ENCODE measurements at places on chromosomes 5 and 9.

- DNase-seq, result no peak
Observed at GRCh38 chr5:83323557-83324180, 147.9 kb upstream of the VCAN start.

DNA sequence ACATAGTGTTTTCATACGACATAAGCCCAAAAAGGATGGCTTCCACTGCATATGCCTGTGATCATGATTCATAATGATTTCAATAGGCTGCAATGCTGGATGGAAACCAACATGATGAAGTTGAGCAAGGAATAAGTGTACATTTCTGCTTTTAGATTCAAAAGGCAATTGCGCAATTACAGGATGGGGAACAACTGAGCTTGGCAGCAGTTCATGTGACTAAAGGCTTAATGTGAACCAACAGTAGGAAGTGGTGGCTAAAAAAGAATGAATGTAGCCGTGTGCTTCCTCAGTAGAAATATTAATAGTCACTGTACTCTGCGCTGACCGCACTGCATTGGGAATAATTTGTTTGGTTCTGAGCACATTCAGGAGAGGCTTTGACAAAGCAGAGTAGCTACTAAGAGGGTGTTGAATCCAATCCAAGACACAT, 51.2 kb downstream of the SLC1A3 start:
- peak; percentile 96 for DNase-seq

DNA sequence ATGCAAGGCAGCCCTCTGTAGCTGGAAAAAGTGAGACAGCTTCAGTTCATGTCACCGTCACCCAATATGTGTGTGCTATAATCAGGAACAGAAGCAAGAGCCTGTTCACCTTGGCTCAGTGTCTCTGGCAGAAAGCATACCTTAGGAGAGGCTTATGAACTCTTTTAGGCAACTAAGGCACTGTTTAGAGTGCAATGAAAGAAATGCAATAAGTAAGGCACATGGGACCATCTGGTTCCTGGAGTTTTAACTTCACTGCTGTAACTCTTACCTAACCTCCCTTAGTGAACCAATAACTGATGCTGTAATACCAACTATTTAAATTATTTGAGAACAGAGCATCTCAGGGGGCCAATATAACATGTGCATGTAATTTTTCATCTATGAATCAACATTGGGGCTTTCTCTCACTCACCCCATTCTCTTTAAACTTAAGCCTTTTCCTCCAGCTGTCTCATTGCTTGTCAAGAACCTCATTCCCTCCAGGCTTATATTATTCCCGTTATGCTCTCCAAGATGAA, 32.4 kb downstream of the C9 start:
- no peak for DNase-seq

DNA sequence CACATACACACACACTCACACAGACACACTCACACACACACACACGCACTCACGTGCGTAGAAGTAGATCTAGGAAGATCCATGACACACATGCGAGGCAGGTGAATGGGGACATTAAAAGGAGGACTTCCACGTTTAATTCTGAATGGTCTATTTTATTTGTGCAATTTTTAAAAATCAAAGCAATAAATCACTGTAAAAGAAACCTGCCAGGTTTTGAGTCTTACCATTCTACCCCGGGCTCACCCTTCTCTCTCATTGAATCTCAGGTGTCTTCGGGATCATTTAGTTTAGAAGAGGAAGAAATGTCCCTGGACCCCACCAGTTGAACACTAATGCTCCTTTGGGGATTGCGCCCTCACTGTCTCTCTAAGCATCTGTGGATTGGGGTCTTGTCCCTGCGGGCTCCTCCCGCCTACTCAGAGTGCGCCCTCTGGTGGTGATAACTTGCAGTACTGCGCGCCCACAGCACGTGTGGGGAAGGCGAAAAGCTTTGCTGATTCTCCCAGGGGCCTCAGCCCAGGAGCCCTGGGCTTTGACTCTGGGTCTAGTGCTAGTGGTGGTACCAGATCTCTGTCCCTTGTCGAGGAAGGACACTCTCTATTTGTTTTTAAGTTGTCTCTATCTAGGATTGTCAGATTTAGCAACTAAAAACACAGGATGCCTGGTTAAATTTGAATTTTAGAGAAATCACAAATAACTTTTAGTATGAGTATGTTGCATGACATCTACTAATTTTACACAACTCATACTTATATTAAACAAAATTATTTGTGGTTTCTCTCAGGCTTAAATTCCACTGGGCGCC, 34.8 kb downstream of the BOD1 start:
- DNase-seq, result no peak

DNA sequence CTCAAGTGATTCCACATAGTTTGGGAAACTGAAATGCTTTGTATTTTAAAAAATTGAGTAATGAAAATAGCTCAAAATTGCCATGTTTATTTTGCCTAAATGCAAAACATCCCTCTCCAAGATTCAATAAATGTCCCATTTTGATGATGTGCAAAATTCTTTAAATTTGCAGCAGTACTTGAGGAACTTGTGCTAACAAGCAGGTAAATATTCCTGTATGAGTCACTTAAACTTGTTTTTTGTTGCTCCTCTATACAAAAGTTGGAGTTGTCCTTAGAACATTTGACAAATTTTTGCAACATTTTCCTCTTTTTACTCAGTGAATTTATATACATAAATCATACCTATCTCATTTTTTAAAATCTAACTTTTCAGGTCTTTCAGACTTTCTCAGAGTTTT, 280.2 kb downstream of the CDH12 start:
- DNase-seq, result no peak

DNA sequence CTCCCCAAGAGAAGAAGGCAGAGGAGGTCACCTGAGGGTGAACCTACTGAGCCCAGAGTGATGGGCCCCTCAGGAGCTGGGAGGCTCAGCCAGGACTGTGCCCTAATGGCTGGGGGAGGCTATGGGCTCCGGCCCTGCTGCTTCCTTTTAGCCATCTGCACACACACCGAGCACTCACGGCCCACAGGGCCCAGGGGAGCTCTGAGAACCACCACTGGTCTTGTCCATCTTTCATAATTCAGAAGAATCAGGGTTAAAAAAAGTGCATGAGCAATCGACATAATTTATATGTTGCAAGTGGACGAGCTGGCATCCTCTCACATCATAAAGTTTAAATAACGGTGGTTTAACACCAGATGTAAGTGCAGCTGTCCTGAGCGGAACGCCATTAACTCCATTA, 162.1 kb downstream of the FSTL4 start:
- no peak for DNase-seq

DNA sequence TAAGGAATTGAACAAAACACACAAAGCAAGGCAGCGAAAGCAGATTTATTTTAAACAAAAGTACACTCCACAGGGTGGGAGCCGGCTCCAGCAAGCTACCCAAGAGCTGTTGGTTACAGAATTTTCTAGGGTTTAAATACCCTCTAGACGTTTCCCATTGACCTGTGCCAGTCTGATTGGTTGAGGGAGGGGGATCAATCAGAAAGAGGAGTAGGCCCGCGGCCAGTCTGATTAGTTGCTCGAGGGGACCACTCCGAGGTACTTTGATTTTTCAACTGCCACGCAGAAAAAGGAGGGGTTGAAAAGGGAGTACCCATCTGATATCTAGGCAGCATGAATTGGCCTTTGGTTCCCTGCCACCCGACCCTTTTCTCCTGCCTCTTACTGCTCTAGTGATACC, 998 bp downstream of the SRP19 start:
- no peak for DNase-seq

DNA sequence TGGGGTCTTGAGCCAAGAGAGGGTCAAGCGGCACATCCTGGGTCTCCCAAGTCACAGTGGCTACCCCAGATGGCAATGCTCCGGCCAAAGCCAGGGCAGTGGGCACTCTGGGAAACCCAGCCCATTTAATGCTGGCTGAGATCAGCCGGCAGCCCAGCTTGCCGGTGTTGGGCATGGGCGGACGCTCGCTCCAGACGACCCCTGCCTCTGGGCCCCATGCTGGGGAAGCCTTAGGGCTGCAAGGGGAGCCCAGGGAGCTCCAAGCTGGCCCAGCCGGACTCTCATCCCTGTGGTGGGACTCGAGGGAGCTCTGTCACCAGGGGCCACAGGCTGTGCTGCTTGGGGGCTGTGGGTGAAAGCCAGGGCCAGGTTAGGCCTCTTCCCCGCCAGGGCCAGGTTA, 5.9 kb upstream of the CARD9 start:
- DNase-seq, result no peak

- DNase-seq, result no peak
Observed at GRCh38 chr5:103446813-103447212, 115.8 kb downstream of the NUDT12 start.

DNA sequence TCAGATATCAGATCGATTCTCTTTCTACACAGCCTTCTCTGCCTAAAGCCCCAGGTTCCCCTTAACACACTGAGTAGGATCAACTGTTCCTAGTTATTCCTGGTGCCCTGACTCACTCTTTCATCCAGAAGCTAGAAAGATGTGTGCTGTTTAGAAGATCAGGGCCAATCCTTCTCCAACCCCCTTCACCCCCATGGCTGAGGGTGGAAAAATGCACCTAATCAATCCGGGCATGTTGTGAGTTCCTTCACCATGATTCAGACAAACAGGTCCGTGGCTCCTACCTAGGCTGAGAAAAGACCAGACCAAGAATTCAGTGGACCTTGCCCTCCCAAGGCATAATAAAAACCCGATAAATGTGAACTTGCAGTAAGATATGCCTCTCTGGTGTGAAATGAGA, 85.4 kb upstream of the EQTN start:
- no peak for DNase-seq

DNA sequence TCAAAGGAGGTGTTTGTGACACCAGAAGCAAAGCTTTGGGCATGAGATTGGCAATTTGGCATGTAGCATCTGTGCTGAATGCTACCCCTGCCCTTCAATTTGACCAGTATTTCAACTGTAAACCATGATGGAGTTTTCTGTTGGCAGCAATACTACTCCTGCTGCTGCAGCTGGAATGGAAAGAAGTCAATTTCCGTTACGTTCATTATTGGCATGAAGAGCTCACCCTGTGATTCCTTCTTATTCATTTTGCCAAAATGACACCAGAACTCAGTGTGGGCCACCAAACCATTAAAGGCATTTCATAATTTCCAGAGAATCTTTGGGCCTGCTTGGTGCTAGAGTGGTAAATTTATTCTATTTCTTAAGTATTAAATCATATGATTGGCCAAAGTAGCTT, 433.1 kb upstream of the DMAC1 start:
- no peak for DNase-seq

DNA sequence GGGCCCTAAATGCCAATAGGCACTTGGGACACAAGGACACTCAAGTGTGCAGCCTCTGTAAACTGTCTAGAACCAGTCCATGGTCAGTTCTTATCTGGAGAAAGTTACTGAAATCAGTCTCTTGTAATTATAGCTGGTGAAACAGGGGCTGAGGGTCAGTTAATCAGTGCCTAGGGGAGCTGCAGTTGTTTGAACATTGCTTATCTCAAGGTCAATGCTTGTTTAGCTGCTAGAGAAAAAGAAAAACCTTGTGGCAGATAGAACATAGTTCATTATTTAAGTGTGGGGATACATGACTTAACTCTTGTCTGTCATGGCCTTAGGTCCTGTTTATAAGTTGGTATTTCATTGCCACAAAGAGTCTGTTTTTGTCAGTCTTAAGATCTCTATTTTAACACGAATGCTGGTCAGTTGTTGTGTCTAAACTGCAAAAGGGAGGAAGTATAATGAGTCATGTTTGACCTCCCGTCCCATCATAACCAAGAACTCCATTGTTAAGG, 108.0 kb downstream of the STARD4 start:
- DNase-seq, result no peak

DNA sequence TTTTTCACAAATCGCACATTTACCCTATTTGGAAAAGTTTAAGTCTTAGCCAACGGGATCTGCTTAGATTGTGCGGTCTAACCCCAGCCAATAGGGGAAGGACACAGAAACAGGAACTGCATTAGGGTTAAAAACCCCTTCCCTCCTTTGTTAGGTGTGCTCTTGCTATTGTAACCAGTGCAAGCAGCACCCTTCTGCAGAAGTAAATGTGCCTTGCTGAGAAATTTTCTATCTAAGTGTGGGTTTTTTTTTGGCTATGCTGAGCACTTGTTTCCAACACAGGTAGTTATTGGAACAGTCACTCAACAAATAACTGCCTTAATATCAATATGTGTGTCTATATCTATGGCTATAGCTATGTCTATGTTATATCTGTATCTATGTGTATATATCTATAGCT, 190.0 kb downstream of the TRIM32 start:
- DNase-seq, result no peak

DNA sequence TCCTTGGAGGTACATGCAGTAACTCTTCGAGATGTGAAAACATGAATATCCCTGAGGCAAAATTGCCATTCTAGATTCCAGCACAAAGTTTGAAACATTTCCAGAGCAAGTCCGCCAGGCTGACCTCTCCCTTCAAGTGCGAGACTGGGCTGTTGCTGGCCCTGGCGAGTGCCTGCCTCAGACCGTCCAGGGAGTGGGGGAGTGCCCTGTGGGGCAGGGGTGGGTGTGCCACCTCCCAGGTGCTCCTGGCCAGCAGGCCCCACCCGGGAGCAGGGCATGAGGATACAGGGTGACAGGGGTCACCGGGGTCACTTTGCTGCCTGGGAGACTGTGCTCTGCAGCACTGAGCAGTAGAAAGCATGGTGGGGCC, 199.9 kb downstream of the AOPEP start:
- no peak for DNase-seq

DNA sequence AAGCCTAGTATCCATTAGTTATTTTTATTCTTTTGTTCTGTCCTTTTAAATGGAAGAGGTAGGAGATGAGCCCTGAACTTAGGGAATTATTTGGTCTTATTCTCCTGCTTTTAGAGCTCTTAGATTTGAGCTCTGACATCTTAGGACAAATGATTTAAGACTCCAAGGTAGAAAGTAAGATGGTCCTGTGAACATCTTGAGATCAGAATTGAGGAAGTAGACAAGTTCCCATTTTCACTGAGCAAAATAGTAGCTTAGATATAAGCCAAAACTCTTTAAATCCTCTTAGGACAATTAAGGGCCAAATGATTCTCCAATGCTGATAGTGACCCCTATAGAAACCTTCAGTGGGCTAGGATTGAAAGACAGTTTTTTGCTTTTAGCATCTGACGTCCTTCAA, 53.0 kb upstream of the RUSC2 start:
- DNase-seq, result no peak

DNA sequence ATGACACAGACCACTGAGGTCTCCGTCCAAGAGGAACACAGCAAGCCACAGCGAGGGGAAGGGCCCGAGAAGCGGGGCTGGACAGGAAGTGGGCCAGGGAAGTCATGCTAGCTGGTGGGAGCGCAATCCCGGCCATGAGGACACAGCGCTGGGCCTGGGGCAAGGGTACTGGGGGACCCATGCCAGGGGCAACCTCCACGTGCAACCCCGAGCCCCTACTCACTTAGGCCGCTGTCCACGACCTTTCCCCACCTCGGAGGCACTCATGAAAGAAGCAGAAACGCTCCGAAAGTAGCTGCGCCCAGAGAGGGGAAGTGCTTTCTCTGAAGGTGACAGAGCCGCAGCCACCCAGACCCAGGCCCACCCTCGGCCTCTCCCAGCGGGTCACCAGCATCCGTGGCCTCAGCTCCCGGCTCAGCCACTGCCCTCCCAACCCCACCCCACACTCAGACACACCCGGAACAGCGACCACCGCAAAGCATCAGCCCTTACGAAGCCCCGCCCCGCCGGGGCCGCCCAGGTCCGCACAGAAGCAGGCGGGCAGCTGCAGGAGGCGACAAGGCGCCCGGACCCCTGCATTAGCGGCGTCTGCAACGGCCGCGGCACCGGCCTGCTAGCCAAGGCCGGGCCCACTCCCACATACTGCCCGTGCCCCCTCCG, 782 bp downstream of the BICD2 start:
- DNase-seq, result no peak

- DNase-seq, result no peak
Observed at GRCh38 chr5:145294331-145294730, 540.8 kb downstream of the PRELID2 start.
